Astrocyte of the spinal cord (primary cell): ENCODE measurements at places on chromosomes 6 and 20.

DNA sequence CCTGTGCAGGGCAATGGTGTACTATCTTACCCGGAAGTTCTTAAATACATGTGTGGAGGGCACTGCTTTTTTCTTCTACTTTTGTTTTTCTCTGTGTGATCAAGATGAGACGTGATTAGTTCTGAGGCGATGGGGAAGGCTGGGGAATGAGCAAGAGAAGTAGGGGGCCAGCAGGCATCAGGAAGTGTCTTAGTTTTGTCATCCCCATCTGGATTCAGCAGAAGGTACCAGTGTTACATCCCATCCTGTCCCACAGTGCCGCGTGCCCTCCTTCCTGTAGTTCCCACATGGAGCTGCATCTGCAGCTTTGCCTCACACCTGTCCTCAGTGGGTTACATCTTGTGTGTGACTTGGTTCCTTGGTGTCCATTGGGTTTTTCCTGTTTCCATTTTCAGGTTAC is 86.9 kb downstream of the FNDC1 start:
- DNase-seq = no peak

- DNase-seq = peak; percentile 19
Measured at GRCh38 chr6:47479140-47479508, 1.5 kb downstream of the CD2AP start.

DNA sequence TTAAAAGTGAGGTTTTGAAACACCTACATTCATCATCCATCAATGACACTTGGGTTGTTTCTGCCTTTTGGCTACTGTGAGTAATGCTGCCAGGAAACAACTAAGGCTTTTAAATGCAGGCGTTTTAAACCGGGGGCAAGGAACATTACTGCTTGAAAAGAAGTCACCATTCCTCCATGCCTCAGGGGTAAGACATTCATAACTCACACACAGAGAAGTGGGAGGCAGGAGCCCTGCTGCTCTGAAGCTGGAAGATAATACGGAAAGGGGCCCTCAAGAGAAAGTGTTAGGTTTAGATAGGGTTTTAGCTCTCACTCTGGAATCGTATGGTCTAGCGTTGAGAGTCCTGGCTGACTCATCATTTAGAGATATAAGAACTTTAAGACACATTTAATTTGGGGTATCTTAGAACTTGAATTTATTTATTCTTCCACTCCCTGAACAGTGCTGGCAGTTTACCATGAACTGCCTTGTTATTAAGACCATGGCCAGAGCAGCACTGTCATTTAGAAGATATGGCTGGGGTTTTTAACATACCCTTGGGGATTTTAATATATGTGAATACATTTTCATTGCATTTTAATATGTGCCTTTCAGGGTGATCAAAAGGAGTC is 1.8 kb downstream of the TUBB1 start:
- DNase-seq = peak; percentile 56

GRCh38 chr20:48831718-48832404 is 4.1 kb upstream of the PREX1 start:
- DNase-seq = no peak

DNA sequence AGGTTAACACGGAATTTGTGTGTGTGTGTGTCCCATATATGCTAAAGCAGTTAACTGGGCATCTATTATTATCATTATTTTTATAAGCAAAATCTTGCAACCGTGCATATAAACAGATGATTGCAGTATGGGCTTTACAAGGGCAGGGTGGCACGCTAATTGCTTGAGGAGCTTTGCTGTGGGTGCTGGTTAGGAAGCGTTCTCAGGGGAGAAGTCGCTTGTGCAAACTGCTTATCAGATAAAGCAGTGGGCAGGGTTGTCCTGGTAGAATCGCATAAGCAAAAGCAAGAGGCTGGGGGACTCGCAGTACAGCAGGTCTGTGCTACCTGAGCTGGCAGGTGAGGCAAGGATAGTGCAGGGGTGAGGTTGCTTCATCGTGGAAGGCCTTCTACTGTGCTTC is 9.7 kb upstream of the CCN6 start:
- DNase-seq = no peak

- no peak for DNase-seq
Measured at GRCh38 chr6:16756660-16757255, 4.5 kb downstream of the ATXN1 start.
